Naive thymus-derived CD4-positive, alpha-beta T cell (primary cell): ENCODE measurements at places on chromosomes 3 and 15. TPM values are rescaled to one million over a fixed set of nuclear protein-coding genes. Genes with fewer than 3 reads are reported as not detected.

- no peak overlapping the region for H3K27ac ChIP-seq
- no peaks in the 10 kb centered on the region for H3K36me3 ChIP-seq
- peaks cover 18% of the 10 kb centered on the region for H3K4me1 ChIP-seq
- peak; percentile 52 for DNase-seq
Observed at GRCh38 chr3:169871129-169871886, 1.6 kb upstream of the LRRC31 start.

- no peaks in the 10 kb centered on the region for H3K36me3 ChIP-seq
- H3K4me1 ChIP-seq: no peaks in the 10 kb centered on the region
- H3K27me3 ChIP-seq: no peaks in the 10 kb centered on the region
- no peak overlapping the region for H3K27ac ChIP-seq
Observed at GRCh38 chr15:98324341-98324970, 323.9 kb upstream of the IGF1R start.

- H3K4me3 ChIP-seq: no peak overlapping the region
- H3K4me1 ChIP-seq: peaks cover 4% of the 10 kb centered on the region
- H3K27ac ChIP-seq: no peak overlapping the region
- H3K36me3 ChIP-seq: no peaks in the 10 kb centered on the region
- no peak for DNase-seq
- H3K27me3 ChIP-seq: no peaks in the 10 kb centered on the region
Observed at GRCh38 chr3:51139616-51140015, 245.5 kb upstream of the MANF start.

GRCh38 chr15:74752531-74752930, 3.9 kb downstream of the CYP1A2 start:
- H3K4me3 ChIP-seq: no peak overlapping the region
- no peaks in the 10 kb centered on the region for H3K4me1 ChIP-seq
- DNase-seq: no peak
- H3K36me3 ChIP-seq: no peaks in the 10 kb centered on the region
- no peaks in the 10 kb centered on the region for H3K27me3 ChIP-seq

GRCh38 chr3:42855547-42856380, 19.9 kb downstream of the CYP8B1 start:
- DNase-seq: no peak
- no peaks in the 10 kb centered on the region for H3K36me3 ChIP-seq
- no peaks in the 10 kb centered on the region for H3K27me3 ChIP-seq
- no peak overlapping the region for H3K27ac ChIP-seq
- no peak overlapping the region for H3K4me3 ChIP-seq
- no peaks in the 10 kb centered on the region for H3K4me1 ChIP-seq

DNA sequence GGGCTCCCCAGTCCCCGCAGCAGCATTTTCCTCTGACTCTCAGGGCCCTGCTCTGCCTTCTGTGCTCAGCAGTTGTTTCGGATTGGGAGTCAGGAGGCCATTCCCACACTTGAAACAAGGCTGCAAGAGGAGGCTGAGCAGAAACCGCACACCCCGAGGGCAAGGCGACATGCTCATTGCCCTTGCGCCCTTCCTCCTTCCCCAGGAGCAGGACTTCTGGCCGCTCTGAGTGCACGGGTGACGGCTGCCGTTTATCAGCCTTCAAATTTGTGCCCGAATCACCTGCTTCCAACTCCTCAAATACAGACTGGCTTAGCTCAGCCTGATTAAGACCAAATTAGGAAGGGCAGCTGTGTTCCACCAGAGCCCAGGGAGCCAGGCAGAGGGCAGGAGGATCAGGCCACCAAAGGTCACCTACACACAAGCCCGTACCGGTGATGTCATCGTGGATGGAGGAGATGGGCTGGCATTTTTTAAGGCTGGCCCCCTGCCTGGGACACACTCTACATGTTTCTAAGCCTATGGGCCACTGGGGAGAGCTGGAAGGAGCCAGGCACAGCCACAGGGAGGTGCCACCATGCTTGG, 38.1 kb downstream of the TM2D3 start:
- no peak overlapping the region for H3K4me3 ChIP-seq
- H3K27me3 ChIP-seq: no peaks in the 10 kb centered on the region
- DNase-seq: no peak
- no peak overlapping the region for H3K27ac ChIP-seq
- H3K4me1 ChIP-seq: no peaks in the 10 kb centered on the region
- peaks cover 5% of the 10 kb centered on the region for H3K36me3 ChIP-seq

DNA sequence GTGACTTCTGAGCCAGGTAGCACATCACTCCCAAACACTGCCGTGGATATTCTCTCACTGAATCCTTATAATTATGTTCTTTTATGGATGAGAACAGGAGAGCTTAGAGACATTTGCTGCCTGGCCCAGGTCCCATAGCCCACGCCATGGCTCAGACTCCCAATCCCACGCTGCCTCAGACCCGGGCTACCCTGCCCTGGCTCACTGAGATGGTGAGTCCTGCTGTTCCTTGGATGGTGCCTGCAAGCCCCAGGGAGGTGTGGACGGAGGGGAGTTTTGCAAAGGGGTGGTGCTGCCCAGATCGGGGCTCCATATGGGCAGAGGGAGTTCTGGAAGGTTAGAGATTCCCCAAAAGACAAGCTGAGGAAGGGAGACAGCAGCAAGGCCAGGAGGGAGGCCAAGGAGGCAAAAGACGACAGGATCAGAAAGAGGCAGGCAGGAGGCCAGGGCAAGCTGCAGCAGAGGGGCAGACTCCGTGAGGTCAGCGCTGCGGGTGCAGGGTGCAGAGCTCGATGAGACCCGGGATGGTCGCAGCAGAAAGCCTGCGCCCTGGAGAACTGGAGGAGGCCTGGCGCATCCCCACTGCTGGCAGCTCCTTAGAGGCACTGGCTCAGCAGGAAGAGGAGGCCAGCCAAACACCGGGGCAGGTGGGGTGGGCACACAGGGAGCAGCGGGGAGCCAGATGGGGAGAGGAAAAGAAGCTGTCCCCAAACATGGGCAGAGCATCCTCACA, 95.7 kb upstream of the ALDH1A3 start:
- no peaks in the 10 kb centered on the region for H3K4me1 ChIP-seq
- H3K36me3 ChIP-seq: no peaks in the 10 kb centered on the region
- no peak overlapping the region for H3K4me3 ChIP-seq
- H3K27me3 ChIP-seq: no peaks in the 10 kb centered on the region

DNA sequence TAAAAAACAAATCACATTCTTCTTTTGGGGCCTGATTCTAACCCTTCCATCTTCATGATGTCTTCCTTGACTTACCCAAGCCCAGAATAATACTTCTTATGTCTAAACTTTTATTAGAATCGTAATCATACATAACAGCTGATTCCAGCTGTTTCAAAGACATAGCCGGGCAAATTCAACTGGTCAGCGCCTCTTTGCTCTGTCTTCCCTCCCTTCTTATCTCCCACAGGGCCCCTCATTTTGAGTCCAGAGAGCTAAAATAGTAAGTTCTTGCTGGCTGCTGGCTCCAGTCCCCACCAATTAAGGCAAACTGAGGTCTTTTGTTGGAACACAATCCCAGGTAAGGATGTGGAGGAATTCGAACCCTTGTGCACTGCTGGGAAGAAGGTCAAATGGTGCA, 108.6 kb downstream of the ADCY5 start:
- H3K4me3 ChIP-seq: no peak overlapping the region
- no peaks in the 10 kb centered on the region for H3K4me1 ChIP-seq
- H3K27me3 ChIP-seq: no peaks in the 10 kb centered on the region
- H3K36me3 ChIP-seq: no peaks in the 10 kb centered on the region

DNA sequence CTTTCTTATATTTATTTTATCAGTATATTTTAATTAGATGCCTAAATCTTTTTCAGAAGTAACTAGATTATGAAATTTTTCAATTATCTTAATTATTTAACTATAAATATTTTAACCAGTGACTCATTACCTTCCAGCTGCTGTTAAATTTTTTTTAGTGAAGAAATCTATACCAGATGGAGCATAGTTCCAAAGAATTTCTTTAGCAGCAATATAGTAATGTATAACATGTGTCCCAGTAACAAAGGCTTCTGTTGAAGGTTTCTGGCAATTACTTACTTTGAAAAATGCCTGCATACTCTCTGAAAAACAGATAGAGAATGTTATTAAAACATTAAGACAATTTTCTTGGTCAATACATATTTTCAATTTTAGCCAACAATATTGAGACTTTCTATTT, 45.1 kb upstream of the CP start:
- no peak overlapping the region for H3K27ac ChIP-seq
- no peak for DNase-seq
- no peaks in the 10 kb centered on the region for H3K4me1 ChIP-seq
- H3K36me3 ChIP-seq: no peaks in the 10 kb centered on the region
- H3K4me3 ChIP-seq: no peak overlapping the region

GRCh38 chr3:46892285-46893145, 15.0 kb downstream of the PTH1R start:
- DNase-seq: no peak
- H3K4me1 ChIP-seq: no peaks in the 10 kb centered on the region
- no peak overlapping the region for H3K27ac ChIP-seq
- H3K4me3 ChIP-seq: no peak overlapping the region

GRCh38 chr3:181486141-181486885, 225.4 kb upstream of the SOX2 start:
- no peak overlapping the region for H3K27ac ChIP-seq
- DNase-seq: no peak
- H3K4me1 ChIP-seq: no peaks in the 10 kb centered on the region
- no peaks in the 10 kb centered on the region for H3K36me3 ChIP-seq
- no peak overlapping the region for H3K4me3 ChIP-seq

- H3K4me1 ChIP-seq: no peaks in the 10 kb centered on the region
- no peaks in the 10 kb centered on the region for H3K27me3 ChIP-seq
- no peak overlapping the region for H3K4me3 ChIP-seq
- no peak for DNase-seq
- H3K27ac ChIP-seq: no peak overlapping the region
Observed at GRCh38 chr3:76065964-76066363, 280.6 kb upstream of the ZNF717 start.

GRCh38 chr3:97105989-97106651, 291.7 kb downstream of the EPHA6 start:
- H3K36me3 ChIP-seq: no peaks in the 10 kb centered on the region
- no peaks in the 10 kb centered on the region for H3K27me3 ChIP-seq
- H3K4me1 ChIP-seq: no peaks in the 10 kb centered on the region
- no peak overlapping the region for H3K27ac ChIP-seq
- no peak overlapping the region for H3K4me3 ChIP-seq
- no peak for DNase-seq

GRCh38 chr3:48505146-48505545, 1.2 kb upstream of the SHISA5 start:
- no peak overlapping the region for H3K4me3 ChIP-seq
- no peak for DNase-seq
- H3K27me3 ChIP-seq: no peaks in the 10 kb centered on the region
- no peak overlapping the region for H3K27ac ChIP-seq
- no peaks in the 10 kb centered on the region for H3K36me3 ChIP-seq

GRCh38 chr15:100198442-100198841, 143.3 kb downstream of the ADAMTS17 start:
- no peak overlapping the region for H3K27ac ChIP-seq
- DNase-seq: no peak
- H3K4me1 ChIP-seq: peaks cover 19% of the 10 kb centered on the region
- H3K27me3 ChIP-seq: no peaks in the 10 kb centered on the region

- H3K4me1 ChIP-seq: no peaks in the 10 kb centered on the region
- H3K27ac ChIP-seq: no peak overlapping the region
- H3K36me3 ChIP-seq: no peaks in the 10 kb centered on the region
- H3K27me3 ChIP-seq: no peaks in the 10 kb centered on the region
Observed at GRCh38 chr15:82730022-82730530, 20.4 kb upstream of the AP3B2 start.

- H3K27me3 ChIP-seq: no peaks in the 10 kb centered on the region
- H3K4me1 ChIP-seq: no peaks in the 10 kb centered on the region
- no peak overlapping the region for H3K27ac ChIP-seq
- DNase-seq: no peak
- no peak overlapping the region for H3K4me3 ChIP-seq
- no peaks in the 10 kb centered on the region for H3K36me3 ChIP-seq
Observed at GRCh38 chr3:45765958-45766357, 30.4 kb downstream of the SLC6A20 start.

Gene FES
- 2.3 TPM for total RNA-seq

Gene KBTBD8
- total RNA-seq: 9.5 TPM

Gene SH2D7
- total RNA-seq: not detected

Gene CORO2B
- not detected for total RNA-seq

Gene SEC22A
- 15.0 TPM for total RNA-seq

Gene ROPN1
- not detected for total RNA-seq

Gene TEX9
- total RNA-seq: 0.20 and 1.6 TPM in 2 replicates

Gene SLC22A13
- 0.59 TPM for total RNA-seq

Gene SELENOS
- total RNA-seq: 39.4 TPM

Gene FOXL2
- not detected for total RNA-seq

Gene KBTBD13
- total RNA-seq: not detected
